NCI-H1694 (cell line): ENCODE measurements at places on chromosomes 16 and 17.

DNA sequence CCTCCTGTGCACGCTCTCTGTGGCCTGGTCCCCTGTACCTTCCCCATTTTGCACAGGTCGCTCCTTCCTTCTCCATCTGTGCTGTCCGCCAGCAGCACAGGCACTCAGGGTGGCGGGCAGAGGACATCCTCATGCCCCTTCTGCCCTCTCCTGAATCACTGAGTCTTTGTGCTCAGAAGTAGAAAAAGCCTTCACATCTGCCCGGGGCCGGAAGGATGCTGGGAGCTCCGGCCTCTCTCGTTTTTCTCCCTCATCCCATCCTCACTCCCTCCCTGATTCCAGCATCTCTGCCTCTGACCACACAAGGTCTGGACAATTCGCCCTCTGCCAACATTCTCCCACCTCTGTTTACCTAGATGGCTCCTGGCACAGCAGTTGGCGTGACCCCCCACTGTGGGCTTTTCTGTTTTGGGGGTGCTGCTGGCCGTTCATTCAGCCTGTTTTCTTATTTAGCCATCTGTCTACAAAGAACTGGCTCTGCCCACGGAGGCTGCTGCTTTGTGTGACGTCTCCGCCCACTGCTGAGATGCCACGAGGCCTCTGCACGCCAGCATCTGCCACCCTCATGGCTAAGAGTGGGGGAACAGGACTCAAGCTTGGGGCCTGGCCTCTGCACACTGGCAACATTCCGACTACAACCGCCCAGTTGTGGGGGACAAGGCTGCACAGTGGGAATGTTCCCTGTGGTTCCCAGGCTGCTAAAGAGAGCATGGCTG, 36.7 kb downstream of the SEC14L5 start:
- no peak for DNase-seq

- DNase-seq = no peak
These were observed 22.8 kb downstream of the ZNF423 start for GRCh38 chr16:49833085-49833484.

DNA sequence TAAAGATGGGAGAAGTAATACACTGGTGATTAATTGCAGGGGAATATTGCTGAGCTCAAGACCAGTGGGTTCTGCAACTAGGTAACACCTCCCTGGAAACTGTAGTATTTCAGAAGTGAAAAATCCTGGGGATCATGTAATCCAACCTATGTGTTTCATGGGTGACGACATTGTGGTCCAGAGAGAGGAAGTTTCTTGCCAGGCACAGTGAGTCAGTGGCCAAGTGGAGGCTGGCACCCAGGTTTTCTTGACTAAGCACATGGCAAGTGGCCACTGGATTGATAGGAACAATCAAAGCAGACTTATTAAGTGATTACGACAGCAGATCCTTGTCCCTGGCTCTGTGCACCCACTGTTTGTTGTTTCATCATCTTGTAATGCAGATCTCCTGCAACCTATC, 14.6 kb upstream of the CIITA start:
- no peak for DNase-seq

GRCh38 chr16:12781777-12782176, 21.9 kb downstream of the CPPED1 start:
- DNase-seq = no peak

- no peak for DNase-seq
These were observed 73.2 kb downstream of the KNOP1 start for GRCh38 chr16:19644877-19645276.

- DNase-seq = no peak
These were observed 705 bp downstream of the KRABD2 start for GRCh38 chr17:8375738-8376259.
